ENCODE measurements at places on chromosomes 2 and 18.

DNA sequence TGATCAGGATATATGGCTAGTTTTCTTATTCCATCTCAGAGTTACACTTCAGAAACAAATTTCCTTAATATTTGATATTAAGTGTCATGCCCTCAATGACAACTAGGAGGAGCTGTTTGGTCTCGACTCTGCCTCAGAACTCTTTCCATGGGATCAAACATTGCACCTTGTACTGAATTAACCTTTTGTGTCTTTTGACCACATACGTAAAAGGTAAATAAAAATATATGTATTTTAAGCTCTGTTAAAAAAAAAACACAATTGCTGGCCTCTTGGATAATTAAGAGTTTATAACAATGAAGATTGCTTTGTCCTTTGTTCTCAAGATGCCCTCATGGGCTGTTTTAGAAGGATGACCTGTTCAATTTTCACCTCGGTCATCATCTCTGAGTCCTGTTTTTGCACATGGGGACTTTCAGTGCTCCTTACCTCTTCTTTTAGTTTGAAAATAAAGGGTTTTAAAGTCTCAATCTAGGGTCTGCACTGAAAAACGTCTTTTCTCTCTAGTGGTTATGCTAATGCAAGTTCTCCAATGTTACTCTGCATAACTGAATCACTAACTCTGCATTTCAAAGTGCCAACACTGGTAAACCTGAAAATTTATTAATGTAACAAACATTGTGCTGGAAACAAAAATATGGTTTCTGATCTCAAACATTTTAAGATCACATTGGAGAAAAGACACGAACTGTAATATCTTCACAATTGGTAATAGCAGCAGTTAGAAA lies 18.8 kb upstream of the FN1 start:
- peak; percentile 32 for DNase-seq

- no peak for DNase-seq
Measured at GRCh38 chr18:24560511-24560981, 100.1 kb downstream of the HRH4 start.

- no peak for DNase-seq
Measured at GRCh38 chr2:114022360-114023085, 132.6 kb downstream of the ACTR3 start.

- no peak for DNase-seq
Measured at GRCh38 chr2:123720760-123721159, 304.3 kb upstream of the CNTNAP5 start.

GRCh38 chr2:227013330-227013729 lies 150.7 kb downstream of the COL4A4 start:
- no peak for DNase-seq

DNA sequence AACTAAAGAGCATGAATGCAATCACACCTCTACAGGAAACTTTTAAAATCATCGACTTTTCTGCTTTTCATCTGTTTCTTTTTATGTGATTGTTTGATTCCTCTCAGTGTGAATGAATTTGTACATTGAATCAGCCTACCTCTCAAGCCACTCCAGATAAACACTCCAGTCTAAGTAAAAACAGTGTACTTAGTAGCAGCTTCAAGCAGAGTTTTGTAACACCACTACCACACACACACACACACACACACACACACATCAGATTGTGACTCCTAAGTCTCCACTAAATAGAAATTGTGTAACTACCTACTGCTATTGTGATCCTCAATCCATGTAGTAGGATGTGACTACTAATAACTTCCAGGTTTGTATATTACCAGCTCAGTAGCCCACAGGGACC lies 65.3 kb upstream of the EPB41L5 start:
- DNase-seq = no peak

DNA sequence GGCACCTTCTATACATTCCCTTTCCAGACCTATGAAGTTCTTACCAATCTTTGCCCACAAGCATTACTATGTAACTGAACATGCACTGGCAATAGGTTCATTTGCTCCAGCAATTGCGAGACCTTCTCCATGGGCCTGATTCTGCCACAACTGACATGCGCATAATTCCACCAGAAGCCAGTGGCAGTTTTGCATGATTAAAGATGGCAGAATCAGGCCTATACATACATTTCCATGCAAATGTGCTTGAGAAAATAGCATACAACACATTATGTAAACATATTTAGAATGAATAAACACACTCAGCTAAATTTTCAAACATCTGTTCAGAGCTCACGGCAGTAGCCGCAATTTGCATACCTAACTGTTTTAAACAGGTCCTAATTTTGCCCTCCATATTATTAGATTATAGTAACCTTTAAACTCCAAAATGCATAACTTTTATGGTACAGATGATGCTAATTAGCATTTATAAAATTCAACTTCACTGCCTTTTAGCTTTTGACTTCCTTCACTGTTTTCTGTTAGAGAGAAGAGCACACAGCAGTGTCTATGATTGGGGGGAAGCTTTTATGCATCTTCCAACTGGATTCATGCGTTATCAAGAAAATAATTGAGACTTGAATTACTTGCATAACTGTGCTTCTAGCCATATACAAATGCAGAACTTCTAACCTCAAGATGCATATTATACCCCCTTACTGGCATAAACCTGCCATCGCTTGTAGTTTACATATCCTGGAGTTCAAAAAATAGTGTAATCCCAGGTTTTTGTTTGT lies 155.3 kb upstream of the CDH19 start:
- no peak for DNase-seq

GRCh38 chr2:86069091-86069685 lies 36.5 kb downstream of the POLR1A start:
- DNase-seq = no peak

DNA sequence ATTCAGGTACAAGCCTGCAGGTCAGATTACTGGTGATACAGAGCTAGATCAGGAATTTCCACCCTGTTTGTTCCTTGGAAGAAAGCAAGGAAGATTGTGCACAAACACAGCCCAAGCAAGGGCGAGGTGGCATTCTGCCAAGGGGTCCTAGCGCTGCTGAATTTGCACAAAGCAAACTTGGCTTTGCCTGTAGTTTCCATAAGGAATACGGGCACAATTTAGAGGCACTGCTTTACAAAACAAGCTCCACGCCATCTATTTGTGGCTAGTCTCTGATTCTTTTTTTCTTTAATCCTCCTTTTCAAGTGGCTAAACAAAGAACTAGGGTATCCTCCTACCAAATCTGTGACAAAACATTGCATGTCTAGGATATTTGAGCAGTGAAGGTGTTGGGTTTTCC lies 195.5 kb upstream of the ACVR2A start:
- no peak for DNase-seq

GRCh38 chr2:159904959-159905305 lies 106.9 kb upstream of the CD302 start:
- DNase-seq = peak; percentile 78

All from CD14-positive monocyte (primary cell).